ENCODE measurements at places on chromosomes 7 and 10.

GRCh38 chr7:148108381-148108780, 482.2 kb upstream of the C7orf33 start:
- no peak for DNase-seq

GRCh38 chr7:144255471-144255897, 9.1 kb downstream of the OR2A7 start:
- DNase-seq, result no peak

DNA sequence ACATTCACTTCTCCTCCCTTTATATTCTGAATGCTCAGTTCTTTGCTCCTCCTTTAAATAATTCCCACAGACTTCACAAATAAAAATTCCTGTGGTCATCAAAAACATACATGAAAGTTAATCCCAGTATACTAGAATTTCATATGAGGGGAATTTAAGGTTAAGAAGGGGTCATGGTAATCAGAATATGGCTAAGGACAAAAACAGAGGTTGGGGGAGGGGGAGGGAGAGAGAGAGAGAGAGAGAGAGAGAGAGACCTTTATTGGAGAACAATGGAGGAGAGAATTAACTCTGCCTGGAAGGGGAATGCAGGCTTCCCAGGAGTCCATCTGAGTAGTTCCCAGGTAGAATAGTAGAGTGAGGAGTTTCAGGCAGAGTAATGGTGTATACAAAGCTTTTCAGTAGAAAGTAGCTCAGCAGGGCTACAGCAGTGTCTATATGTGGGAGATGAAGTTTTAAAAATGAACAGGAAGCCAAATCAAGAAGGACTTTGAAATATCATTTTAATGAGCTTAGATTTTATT, 5.2 kb upstream of the CUBN start:
- no peak for DNase-seq

GRCh38 chr10:49784681-49785080, 22.6 kb upstream of the OGDHL start:
- DNase-seq, result no peak

GRCh38 chr7:24769014-24769830, 12.0 kb upstream of the GSDME start:
- DNase-seq, result no peak

- no peak for DNase-seq
Measured at GRCh38 chr10:131650169-131650705, 250.6 kb upstream of the PPP2R2D start.

DNA sequence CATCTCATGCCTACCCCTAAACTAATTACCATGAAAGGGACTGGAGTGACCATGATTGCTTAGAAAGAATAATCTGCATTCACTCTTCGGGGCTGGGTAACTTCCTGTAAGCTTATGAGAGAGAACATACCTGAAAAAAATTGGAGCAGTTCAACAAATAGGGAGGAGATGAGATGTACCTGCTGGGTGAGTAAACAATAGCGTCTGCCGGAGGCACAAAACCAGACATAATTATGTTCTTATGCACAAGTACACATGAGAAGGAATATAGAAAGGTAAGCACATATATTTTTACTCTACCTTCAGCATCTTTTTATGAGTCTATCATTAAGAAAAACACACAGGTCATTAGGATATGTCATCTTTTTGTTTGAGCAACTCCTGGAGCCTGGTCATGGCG, 224.6 kb upstream of the FERD3L start:
- no peak for DNase-seq

GRCh38 chr10:5334196-5334880, 30.4 kb upstream of the UCN3 start:
- no peak for DNase-seq

- DNase-seq, result no peak
Measured at GRCh38 chr7:1109581-1110310, 21.8 kb downstream of the GPER1 start.

GRCh38 chr7:158454631-158455030, 133.0 kb downstream of the PTPRN2 start:
- no peak for DNase-seq

GRCh38 chr7:81111358-81111757, 192.5 kb upstream of the SEMA3C start:
- DNase-seq, result no peak

DNA sequence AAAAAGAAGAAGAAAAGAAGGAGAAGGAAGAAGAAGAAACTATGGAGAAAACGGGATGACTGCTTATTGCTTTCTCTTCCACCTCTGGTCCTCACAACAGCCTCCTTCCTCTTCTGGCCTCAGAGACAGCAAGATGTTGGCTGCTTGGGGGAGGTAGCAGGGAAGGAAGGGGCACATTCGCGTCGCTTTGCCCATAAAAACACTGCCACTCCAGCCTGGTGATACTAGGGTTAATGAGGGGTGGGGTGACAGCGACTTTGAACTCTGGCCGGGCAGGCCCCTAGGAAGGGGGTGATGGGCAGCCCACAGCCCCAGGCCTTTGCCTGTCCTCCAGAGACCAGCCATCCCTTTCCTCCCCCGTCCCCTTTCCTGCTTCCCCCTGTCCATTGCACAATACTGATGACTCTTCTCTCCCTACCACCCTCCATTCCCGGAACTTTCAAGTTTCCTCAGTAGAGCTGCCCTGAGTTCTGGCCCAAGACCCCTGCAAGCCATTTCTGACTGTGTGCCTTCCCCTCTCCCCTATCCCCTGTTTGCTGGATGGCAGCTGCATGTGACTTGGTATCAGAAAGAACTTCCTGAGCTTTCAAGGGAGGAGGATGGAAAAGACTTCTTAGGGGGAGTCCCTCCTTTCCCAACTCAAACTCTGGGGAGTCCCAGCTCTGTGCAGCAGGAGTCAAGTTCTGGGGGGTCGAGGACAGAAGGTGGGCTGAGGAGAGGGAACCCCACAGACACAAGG, 2.2 kb upstream of the CUEDC2 start:
- DNase-seq, result no peak

GRCh38 chr10:61529208-61529607, 76.0 kb upstream of the TMEM26 start:
- no peak for DNase-seq

All from heart left ventricle (tissue), 16 donors.